ENCODE measurements at places on chromosomes 4 and X.

- no peak for DNase-seq
Measured at GRCh38 chrX:19272452-19272851, 71.3 kb upstream of the PDHA1 start.

- peak; percentile 9 for DNase-seq
Measured at GRCh38 chrX:100895365-100896075, 21.4 kb upstream of the NOX1 start.

GRCh38 chr4:25486171-25486570 lies 109.1 kb downstream of the ANAPC4 start:
- DNase-seq, result no peak

- DNase-seq, result no peak
Measured at GRCh38 chrX:9706421-9706820, 59.2 kb downstream of the GPR143 start.

DNA sequence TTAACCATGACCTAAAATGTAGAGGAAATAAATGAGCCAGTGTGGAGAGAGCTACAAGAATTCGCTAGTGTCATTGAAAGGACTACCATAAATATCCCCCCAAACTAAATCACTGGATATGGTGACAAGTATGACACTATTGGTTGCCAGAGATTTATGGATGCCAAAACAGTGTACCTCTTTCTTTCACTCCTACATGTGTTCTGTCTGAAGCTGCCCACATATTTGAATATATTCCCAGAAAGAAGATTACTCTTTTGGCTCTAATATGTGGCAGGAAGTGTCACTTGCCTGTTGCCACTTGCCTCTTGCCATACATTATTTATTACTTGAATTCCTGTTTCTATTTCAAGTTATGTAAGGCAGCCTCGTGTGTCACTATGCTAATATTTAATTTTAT lies 1573.6 kb downstream of the TECRL start:
- DNase-seq, result no peak

- no peak for DNase-seq
Measured at GRCh38 chrX:134603806-134604700, 54.2 kb downstream of the PLAC1 start.

GRCh38 chrX:11341274-11342201 lies 48.3 kb downstream of the AMELX start:
- DNase-seq, result peak; percentile 42

GRCh38 chrX:24619647-24620046 lies 27.5 kb downstream of the PCYT1B start:
- DNase-seq, result no peak

Measured in body of pancreas (tissue), 4 donors.